DND-41 (cell line): ENCODE measurements at places on chromosomes 6 and 20.

DNA sequence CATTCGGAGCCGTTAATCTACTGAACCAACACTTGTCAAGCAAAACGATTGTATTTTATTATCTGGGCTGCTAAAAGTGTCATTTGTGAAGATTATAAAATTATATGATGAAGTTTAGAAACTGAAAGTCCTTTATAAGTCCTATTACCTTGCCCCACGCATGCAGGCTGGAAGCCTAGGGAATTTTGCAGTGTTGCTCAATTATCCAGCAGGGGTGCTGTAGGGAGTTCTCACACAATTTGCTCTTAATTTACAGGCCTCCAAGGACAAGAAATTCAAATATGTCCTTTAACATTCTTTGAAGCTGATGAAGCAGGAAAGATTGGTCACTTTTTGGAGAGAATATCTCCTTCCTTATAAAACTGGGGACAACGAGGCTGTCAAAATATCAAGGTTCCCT, 368.9 kb downstream of the LMBRD1 start:
- H3K27me3 ChIP-seq, result no peaks in the 10 kb centered on the region
- no peak overlapping the region for H3K4me3 ChIP-seq
- no peak for DNase-seq
- H3K4me1 ChIP-seq, result no peaks in the 10 kb centered on the region
- no peak overlapping the region for H3K27ac ChIP-seq
- H3K36me3 ChIP-seq, result no peaks in the 10 kb centered on the region

DNA sequence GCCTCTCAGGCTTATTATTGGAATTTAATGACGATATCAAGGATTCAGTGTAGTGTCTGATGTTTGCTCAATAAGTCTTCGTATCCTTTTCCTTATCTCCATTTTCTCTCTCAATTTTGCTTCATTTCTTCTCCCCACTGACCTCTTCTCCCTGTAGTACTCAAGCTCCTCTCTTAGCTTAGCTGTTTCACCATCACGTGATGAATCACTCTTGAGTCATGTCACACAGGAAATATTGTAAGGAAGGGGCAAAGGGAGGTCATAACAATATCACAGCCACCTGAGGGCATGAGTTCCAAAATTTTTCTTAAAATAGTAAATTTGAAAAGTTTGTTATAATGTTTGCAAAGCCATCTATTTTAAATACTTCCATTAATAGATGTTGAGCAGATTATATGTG, 392.2 kb upstream of the MARCKS start:
- no peaks in the 10 kb centered on the region for H3K4me1 ChIP-seq
- no peak overlapping the region for H3K27ac ChIP-seq
- DNase-seq, result no peak
- no peaks in the 10 kb centered on the region for H3K36me3 ChIP-seq
- H3K4me3 ChIP-seq, result no peak overlapping the region

DNA sequence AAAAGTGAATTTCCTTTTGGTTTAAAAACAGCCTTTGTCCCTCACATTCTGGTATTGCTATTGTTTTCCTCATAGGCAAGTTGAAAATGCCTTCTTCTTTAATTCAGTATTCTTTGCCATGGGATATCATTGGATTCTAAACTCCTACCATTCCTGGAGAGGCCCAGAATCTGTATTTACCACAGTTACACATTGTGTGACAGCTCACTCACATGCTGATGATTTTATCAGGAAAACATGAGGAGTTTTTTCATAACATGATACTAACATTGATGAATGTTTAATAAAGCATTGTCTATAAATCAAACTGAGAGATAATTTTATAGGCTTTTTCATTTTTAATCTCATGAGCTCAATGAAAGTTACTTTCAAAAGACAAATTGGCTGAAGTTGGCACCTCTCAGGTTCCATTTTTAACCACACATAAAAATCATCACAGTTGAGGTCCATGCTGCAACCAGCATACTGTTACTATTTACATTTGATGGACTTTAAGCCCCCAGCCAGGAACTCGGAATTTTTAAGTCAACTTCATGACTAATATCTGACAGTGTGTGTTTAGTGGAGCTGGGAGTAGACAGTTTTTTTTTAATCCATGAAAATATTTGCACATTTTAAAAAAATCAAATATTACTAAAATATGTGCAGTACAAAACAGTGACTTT, 82.8 kb downstream of the FAM83B start:
- H3K27me3 ChIP-seq, result no peaks in the 10 kb centered on the region
- no peaks in the 10 kb centered on the region for H3K36me3 ChIP-seq
- no peak overlapping the region for H3K27ac ChIP-seq
- no peak for DNase-seq
- H3K4me1 ChIP-seq, result no peaks in the 10 kb centered on the region

DNA sequence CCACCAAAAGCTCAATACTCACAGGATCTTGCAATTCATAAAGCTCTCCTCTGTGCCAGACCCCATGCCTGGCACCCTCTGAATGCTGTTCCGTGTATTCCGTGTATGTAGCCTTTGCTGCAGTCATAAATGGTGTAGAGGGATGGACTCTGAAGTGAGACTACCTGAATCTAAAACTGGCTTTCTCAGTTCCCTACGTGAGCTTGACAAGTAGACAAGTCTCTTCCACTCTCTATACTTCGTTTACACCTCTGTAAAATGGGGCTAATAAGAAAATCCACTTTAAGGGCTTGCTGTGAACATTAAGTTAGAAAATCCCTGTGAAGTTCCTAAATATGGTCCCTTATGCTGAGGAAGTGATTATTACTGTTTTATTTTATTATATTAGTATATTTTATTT, 31.5 kb downstream of the PPP1R16B start:
- H3K4me1 ChIP-seq, result peaks cover 7% of the 10 kb centered on the region
- H3K27ac ChIP-seq, result no peak overlapping the region
- no peak for DNase-seq
- no peaks in the 10 kb centered on the region for H3K27me3 ChIP-seq

- DNase-seq, result no peak
- no peak overlapping the region for H3K4me3 ChIP-seq
- peaks cover 14% of the 10 kb centered on the region for H3K27me3 ChIP-seq
- H3K27ac ChIP-seq, result no peak overlapping the region
These were observed 9.7 kb downstream of the CNBD2 start for GRCh38 chr20:35978041-35978513.

DNA sequence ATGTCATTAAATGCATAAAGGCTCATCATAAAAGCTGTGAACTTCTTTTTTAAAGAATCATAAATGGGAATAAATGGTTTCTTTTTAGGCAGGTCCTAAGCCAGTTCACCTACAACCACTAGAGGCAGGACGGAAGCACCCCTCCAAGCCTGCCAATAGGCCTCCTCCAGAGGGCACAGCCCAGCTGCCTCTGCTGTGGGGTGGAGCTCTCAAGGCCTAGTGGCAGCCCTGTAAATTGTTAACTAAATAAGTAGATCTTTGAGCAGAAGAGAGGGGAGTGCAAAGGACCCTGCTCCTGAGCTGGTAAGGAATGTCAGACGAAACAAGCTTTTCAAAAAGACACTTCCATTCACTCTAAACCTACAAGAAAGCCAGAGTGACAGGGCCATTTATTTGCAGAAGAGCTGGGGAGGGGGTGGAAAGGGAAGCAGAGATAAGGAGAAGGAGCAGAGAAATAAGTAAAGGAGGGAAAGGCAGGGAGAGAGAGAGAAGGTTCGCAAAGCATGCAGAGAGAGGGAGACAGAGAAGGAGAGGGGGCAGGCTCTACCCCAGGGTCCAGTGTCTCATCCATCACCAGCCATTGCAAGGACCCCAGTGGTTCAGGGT, 18.0 kb upstream of the MAFB start:
- DNase-seq, result peak; percentile 53
- H3K27ac ChIP-seq, result no peak overlapping the region
- H3K4me3 ChIP-seq, result no peak overlapping the region
- H3K36me3 ChIP-seq, result no peaks in the 10 kb centered on the region
- H3K27me3 ChIP-seq, result no peaks in the 10 kb centered on the region

GRCh38 chr6:158019416-158019815, 37.8 kb downstream of the SYNJ2 start:
- no peak for DNase-seq
- H3K4me1 ChIP-seq, result peaks cover 11% of the 10 kb centered on the region

DNA sequence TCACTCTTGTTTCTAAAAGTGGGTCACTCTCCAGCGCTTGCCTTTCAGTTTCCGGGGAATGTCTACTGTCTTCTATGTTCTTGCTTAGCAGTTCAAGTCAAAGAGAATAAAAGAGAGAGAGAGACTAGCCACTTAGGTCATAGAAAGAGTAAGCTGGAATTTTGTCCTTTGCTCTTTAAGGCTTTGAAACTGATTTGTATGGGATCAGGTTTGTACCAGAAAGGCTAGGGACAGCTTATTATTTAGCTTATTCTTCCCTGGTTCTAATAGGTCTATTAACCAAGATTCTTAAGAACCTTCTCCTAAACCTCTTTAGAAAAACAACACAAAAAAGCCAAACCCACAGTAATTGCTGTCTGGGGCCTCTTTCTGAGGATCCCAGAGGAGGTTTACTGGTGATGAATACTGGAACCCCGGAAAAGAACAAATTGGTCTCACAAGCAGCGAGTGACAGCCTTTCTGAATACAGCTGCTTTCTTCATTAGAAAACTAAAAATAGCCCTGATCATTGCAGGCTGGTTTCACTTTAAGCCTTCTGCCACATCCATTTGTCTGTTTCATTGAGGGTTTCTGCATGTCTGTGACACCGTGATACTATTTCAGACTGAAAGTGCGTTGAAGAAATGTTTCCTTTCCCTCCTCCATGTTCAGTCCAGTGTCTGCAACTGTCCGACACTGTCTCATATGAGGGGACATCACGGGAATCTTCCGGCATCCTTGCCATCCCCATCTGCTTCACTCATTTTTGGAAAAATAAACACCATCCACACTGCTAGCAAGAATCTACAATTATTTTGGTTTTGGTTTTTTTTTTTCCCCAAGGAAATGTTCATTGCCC, 75.1 kb upstream of the ATXN1 start:
- no peaks in the 10 kb centered on the region for H3K27me3 ChIP-seq
- H3K36me3 ChIP-seq, result no peaks in the 10 kb centered on the region
- no peak overlapping the region for H3K27ac ChIP-seq
- H3K4me1 ChIP-seq, result no peaks in the 10 kb centered on the region
- DNase-seq, result no peak

DNA sequence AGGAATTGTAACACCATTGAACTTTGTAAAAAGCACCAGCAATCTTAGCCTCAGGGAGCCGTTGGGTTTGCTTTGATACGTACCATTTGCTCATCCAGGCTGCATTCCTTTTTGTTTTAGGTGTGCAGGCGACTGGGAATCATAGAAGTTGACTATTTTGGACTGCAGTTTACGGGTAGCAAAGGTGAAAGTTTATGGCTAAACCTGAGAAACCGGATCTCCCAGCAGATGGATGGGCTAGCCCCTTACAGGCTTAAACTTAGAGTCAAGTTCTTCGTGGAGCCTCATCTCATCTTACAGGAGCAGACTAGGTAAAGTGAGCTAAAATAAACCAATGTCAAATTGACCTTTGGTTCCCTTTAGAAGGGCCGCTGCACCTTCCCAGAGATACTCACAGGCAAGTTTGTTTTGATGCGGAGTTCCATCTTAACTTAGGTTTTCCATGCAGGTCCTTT, 1.6 kb downstream of the MYLIP start:
- no peaks in the 10 kb centered on the region for H3K36me3 ChIP-seq
- no peak for DNase-seq
- H3K27me3 ChIP-seq, result peaks cover 21% of the 10 kb centered on the region
- H3K4me3 ChIP-seq, result no peak overlapping the region
